ENCODE measurements at places on chromosomes 1 and 21.

DNA sequence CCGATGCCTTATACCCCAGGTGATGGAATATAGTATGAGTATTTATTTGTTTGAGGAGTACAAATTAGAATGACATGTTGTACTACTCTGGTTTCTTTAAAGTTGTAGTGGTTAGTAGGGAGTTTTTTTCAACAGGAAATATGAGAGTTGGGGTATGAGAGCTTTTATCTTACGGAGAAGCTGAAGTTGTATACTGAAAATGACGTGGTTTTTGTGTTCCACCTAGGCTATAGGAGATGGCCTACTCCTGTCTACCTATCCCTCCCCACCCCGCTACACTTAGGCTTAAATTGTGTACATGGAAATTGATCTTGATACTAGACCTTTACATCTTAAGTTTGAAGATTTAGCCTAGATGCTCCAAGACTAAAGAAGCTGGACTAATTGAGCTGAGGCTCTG lies 6.8 kb upstream of the HAX1 start:
- no peak for DNase-seq

- no peak for DNase-seq
Observed at GRCh38 chr1:100383743-100384405, 31.6 kb downstream of the CDC14A start.

DNA sequence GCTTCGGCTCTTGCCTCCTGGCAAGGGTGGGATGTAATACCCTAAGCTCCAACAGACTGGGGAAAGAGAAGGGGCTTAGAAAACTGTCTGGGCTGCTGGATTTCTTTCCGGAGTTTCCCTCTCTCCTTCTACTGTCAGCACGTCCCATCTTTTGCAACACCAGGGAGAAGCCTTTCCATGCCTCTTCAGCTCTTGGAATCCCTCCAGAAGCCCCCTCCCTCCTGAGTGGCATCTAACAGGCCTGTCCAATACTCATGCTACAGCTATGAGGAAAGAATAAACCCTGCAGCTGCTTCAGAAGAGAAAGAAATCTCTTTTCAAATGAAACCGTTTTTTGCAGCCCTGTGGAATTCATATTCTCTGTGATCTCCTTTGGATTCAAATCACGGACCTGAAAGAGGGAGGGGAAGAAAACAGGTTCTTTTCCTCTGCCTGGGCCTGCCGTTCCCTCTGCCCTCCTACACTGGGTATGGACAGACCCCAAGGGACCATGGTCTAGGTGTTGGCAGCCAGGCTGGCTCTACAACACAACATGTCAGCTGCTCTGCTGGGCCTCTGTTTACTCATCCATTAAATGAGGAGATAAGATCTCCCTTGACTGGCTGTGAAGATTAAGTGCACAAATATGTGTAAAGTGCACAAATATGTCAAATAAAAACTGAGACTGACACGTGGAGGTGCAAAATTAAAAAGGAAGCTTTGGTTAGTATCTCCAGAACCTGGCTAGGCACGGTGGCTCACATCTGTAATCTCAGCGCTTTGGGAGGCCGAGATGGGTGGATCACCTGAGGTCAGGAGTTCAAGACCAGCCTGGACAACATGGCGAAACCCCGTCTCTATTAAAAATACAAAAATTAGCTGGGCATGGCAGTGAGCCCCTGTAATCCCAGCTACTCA lies 6.0 kb upstream of the CAPN2 start:
- no peak for DNase-seq

- peak; percentile 11 for DNase-seq
Observed at GRCh38 chr1:117290890-117291289, 76.4 kb upstream of the MAN1A2 start.

GRCh38 chr1:67847466-67847865 lies 14.2 kb upstream of the GNG12 start:
- DNase-seq, result no peak

DNA sequence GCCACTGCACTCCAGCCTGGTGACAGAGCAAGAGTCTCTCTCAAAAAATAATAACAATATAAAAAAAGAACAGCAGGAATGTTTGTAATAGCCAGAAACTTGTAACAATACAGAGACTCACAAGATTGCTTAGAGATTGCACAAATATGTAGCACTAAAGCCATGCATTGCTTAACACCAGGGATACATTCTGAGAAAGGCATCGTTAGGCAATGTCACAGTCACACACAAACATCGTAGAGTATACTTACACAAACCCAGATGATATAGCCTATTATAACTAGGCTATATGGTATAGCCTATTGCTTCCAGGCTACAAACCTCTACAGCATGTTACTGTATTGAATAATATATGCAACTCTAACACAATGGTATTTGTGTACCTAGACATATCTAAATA lies 45.3 kb downstream of the GPATCH2 start:
- DNase-seq, result no peak

DNA sequence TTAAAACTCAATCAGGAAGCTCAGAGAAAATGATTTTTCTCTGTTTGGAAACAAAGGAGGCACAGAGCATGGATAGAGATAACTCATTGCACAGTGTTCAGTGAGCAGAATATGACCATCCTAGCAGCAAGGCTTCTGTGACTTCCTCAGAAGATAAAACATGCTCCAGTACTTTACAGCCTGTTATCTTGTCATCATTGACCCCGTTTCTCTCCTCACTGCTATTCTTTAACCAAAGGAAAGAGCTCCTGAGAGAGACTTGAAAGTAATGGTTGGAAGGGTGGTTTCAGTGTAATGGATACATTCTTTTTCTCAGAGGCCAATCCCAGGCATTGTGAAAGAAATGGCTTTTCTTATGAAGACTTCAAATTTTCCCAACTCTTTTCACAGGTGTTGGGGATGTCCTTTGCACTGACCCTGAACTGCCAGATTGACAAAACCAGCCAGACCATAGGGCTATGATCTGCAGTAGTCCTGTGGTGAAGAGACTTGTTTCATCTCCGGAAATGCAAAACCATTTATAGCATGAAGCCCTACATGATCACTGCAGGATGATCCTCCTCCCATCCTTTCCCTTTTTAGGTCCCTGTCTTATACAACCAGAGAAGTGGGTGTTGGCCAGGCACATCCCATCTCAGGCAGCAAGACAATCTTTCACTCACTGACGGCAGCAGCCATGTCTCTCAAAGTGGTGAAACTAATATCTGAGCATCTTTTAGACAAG lies 25.9 kb downstream of the CD53 start:
- DNase-seq, result no peak

- DNase-seq, result no peak
Observed at GRCh38 chr1:224502459-224503160, 68.0 kb upstream of the WDR26 start.

DNA sequence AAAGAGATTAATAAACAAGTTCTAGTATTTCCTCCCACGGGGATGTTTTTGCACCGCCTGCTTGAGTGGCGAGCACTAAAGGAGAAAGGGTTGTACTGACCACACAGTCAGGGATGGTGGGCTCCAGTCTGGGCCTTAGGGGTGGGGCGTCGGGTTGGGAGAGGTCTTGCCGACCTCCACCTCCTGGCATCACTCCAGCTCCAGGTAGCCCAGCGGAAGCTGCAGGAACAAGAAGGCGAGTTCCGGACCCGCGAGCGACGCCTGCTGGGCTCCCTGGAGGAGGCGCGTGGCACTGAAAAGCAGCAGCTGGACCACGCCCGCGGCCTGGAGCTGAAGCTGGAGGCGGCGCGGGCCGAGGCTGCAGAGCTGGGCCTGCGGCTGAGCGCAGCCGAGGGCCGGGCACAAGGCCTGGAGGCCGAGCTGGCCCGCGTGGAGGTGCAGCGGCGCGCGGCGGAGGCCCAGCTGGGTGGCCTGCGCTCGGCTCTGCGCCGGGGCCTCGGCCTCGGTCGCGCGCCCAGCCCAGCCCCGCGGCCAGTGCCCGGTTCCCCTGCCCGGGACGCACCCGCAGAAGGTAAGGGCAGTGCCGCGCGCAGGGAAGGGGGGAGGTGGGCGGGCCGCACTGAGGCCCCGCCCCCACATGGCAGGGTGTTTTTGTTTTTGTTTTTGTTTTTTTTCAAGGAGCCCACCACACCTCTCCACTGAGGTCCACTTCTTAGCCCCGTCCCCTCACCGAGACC lies 19.7 kb downstream of the MFAP2 start:
- peak; percentile 53 for DNase-seq

DNA sequence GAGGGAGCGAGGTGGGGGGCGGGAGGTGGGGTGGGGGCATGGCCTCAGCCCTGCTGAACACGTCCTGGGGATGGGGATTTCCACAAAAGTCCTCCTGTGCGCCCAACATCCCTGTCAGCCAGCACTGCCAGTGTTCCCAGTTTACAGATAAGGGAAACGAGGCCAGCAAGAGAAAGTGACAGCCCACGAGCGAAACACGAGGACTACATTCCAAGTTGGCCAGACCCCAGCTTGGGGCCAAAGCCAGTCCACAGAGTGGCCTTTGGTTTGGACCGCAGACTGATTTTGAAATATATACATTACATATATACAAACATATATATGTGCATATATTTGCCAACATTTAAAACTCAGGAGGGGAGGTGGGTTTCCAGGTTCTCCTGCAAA lies 5.0 kb downstream of the FBXO2 start:
- no peak for DNase-seq

- no peak for DNase-seq
Observed at GRCh38 chr1:187306710-187307415, 478.1 kb downstream of the PLA2G4A start.

DNA sequence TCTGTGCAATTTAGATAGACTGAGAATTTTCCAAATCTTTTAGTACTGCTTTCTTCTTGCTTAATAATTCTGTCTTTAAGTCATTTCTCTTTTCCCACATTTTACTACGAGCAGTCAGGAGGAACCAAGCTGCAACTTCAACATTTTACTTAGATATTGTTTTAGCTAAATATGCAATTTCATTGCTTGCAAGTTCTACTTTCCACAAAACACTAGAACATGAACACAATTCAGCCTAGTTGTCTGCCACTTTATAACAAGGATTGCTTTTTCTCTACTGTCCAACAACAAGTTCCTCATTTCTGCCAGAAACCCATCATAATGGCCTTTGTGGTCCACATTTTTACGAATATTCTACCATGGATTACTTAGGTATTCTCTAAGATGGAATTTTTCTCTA lies 36.6 kb downstream of the SORT1 start:
- DNase-seq, result no peak

- no peak for DNase-seq
Observed at GRCh38 chr1:38576241-38576640, 283.3 kb downstream of the RRAGC start.

- DNase-seq, result no peak
Observed at GRCh38 chr1:66523562-66523961, 10.4 kb upstream of the SGIP1 start.

DNA sequence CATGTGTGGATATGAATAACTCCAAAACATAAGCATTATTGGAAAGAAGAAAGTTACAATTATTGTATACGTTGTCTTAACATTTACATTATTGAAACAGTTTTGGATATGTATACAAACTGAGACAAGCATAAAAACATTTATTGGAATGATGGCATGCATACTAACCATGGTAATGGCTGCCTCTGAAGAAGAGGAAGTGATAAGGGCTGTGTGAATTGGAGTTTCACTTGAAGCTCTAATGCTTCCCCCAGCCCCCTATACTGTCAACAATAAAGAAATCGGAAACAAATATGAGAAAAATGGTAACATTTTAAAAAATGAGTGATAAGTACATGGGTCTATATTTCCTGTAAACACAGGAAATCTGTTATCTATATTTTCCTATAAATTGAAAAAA lies 367.7 kb upstream of the DPYD start:
- no peak for DNase-seq

DNA sequence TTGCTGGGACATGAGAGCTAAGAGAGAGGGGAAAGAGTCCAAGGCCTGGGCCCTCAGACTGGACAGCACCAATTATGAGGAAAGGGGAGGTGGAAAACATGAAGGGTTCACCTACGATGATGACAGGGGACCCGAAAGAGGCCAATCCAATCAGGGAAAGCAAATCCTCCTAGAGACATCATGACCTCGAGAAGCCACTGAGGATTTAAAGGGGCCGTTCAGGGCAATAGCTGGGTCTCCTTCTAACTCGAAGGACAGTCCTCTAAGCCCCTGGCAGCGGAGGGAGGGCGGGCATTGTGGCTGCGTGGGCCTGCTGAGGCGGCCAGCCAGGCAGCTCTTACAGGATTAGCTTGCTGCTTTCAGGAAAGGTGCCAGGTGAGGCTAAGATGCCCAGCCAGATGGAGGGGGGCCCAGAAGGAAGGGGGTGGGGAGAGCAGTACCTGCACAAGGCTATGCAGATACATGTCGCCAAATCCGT lies 7.4 kb downstream of the MEF2D start:
- DNase-seq, result no peak

GRCh38 chr1:27142464-27142863 lies 12.5 kb downstream of the SLC9A1 start:
- peak; percentile 91 for DNase-seq
